ENCODE measurements at places on chromosomes 12 and 14.

DNA sequence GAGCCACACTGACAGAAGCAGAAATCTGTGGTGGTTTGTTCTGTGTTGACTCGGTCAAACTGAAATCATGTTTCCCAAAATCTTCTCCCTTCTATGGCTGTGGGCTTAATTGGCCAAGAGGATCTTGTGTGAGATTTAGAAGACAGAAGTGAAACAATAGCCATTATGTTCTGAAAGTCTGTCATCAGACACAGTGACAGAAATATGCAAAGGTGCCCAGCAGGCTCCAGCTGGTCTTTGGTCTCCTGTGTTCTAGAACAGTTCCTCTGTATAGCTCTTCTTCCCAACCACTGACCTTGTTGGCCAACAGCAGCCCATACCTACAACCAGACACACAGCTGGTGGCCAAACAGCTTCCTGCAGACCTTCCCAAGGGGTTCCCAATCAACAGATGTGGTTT is 25.0 kb upstream of the COCH start:
- DNase-seq: no peak

GRCh38 chr14:33855672-33856071 is 95.2 kb downstream of the EGLN3 start:
- no peak for DNase-seq

GRCh38 chr14:31382221-31382620 is 38.1 kb downstream of the HEATR5A start:
- no peak for DNase-seq

DNA sequence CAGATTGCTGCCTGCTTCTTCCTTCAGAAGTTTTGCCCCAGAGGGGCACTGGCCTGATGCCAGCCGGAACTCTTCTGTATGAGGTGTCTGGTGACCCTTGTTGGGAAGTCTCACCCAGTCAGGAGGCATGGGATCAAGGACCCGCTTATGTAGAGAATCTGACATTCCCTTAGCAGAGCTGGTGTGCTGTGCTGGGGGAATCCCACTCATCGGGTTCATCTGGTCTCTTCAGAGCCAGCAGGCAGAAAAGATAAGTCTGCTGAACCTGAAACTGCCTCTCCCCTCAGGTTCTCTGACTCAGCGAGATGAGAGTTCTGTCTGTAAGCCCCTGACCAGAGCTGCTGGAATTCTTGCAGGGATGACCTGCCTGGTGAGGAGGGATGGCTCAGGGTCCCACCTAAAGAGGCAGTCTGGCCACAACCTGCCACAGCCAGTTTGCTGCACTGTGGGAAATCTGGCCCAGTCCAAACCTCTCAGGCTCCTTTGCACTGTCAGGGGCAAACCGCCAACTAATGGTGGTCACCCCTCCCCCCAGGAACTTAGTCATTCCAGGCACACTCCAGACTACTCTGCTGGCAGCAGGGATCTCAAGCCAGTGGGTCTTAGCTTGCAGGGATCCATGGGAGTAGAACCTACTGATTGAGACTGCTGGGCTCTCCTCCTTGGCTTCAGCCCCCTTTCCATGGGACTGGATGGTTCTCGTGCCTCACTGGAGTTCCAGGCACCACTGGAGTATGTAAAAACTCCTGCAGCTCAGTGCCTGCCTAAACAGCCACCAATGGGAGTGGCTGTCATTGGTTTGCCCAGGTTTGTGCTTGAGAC is 4.1 kb downstream of the CLEC2D start:
- DNase-seq: peak; percentile 55

Measured in activated CD4-positive, alpha-beta T cell treated with anti-CD3 and anti-CD28 coated beads, Interleukin-2, amount 50 U/mL, for 24 hours (primary cell).